ENCODE measurements at places on chromosomes 3 and 15.

GRCh38 chr3:183539811-183540210 is 15.7 kb downstream of the KLHL6 start:
- H3K4me1 ChIP-seq: peaks cover 19% of the 10 kb centered on the region
- H3K27me3 ChIP-seq: no peaks in the 10 kb centered on the region
- no peaks in the 10 kb centered on the region for H3K36me3 ChIP-seq
- H3K4me3 ChIP-seq: no peak overlapping the region

DNA sequence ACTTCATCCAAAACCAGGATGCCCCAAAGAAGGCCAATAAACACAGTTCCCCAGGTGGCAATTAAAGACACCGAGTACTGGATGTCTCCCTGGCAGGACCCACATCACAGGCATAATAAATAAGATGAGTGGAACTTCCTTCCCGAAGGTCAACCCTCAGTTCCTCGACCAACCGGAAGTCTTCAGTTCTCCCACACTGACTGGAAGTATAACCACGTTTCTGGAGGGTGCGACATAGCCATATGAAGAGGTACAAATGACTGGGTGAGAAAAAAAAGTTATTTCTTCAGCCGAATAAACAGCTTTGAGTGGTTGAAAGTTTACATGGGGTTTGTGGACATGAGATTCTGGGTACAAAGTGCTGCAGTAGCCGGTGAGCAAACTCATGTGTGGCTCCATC is 34.6 kb upstream of the MUC13 start:
- H3K27ac ChIP-seq: no peak overlapping the region
- H3K27me3 ChIP-seq: no peaks in the 10 kb centered on the region
- H3K4me1 ChIP-seq: no peaks in the 10 kb centered on the region
- DNase-seq: no peak

- no peak overlapping the region for H3K27ac ChIP-seq
- no peaks in the 10 kb centered on the region for H3K36me3 ChIP-seq
- H3K27me3 ChIP-seq: no peaks in the 10 kb centered on the region
- H3K4me1 ChIP-seq: peaks cover 4% of the 10 kb centered on the region
Observed at GRCh38 chr3:154214306-154214705, 93.1 kb downstream of the ARHGEF26 start.

DNA sequence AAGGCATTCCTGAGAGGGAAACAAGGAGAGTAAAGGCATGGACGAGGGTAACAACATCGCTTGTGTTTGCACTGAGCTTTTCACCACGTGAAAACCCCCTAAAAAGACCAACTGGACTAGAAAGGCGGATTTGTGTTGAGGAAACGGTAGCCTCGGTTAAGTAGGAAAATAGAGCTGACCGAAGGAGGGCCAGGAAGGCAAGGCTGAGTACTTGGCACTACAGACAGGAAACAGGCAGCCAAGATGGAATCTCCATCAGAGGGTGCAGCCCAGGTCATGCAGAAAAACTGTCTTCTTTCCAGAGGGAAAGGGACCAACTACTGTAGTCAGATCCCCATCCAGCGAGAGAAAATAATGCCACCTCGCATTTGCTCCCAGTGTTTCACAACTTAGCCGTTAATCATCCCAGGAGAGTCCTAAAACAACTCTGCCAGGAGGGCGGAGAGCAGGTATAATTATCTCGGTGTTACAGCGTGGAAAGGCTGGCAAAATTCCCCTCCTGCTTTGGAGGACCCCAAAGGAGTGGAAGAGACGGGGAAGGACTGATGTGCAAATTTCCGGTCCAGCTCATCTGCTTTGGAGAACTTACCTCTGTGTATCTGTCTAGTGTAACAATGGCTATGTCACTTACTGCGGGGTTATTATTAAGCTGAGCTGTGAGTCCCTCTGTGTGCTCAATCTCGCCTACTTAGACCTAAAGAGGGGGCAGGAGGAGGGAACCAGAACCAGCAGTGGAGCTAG is 77.2 kb downstream of the MYO1E start:
- no peaks in the 10 kb centered on the region for H3K27me3 ChIP-seq
- no peaks in the 10 kb centered on the region for H3K36me3 ChIP-seq
- DNase-seq: no peak
- H3K4me1 ChIP-seq: peaks cover 38% of the 10 kb centered on the region
- no peak overlapping the region for H3K27ac ChIP-seq

DNA sequence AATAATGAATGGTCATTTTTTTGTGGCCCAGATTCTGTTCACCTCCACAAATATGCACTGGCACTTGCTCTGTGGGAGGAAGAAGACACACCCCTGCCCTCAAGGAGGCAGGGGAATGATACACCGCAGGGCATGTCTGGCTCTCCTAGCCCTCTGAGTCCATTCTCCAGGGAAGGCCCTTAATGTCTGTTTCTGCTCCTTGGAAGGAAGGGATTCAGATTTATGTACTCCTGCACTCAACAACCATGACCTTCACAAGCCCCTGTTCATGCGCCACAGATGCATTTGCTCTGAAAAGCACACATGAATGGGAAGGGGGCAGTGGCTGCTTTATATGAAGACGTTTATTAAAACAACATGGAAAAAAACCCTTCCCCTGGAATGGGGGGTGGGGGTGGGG is 333.8 kb downstream of the EPHB1 start:
- no peaks in the 10 kb centered on the region for H3K4me1 ChIP-seq
- H3K27ac ChIP-seq: no peak overlapping the region
- no peaks in the 10 kb centered on the region for H3K36me3 ChIP-seq
- no peak overlapping the region for H3K4me3 ChIP-seq

DNA sequence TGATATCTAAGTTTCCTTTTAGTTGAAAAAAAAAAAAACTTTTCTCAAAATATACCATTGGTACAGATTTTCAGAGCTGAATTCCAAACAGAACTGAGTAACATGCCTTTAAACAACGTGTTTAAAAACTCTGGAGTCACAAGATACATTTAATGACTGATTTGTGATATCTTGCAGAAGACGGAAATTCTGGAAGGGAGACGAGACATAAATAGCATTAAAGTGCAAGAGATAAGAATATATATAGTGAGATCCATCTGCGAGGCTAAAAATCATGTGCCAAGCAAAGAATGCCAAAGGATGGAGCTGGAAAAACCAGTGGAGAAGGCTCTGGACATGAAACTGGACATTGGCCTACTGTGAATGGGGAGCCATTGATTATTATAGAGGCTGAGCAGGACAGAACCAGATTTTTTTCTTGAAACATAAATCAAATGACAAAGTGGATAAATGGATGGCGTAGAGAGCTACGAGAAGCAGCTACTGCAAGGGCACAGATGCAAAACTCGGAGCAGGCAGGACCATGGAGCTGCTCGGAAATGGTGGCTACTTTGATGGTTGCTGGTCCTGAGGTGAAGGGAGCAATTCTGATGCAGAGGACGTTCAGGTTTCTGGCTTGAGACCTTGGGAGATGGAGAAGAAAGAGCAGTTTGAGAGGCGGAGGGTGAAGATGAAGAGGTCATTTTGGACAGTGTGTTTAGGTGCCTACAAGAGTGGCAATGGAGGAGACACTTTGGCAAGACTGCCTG is 88.8 kb downstream of the CPN2 start:
- H3K4me3 ChIP-seq: no peak overlapping the region
- no peak for DNase-seq
- H3K27ac ChIP-seq: no peak overlapping the region
- H3K27me3 ChIP-seq: no peaks in the 10 kb centered on the region
- peaks cover 30% of the 10 kb centered on the region for H3K4me1 ChIP-seq

- DNase-seq: no peak
- no peak overlapping the region for H3K4me3 ChIP-seq
- H3K27ac ChIP-seq: no peak overlapping the region
- H3K4me1 ChIP-seq: peaks cover 40% of the 10 kb centered on the region
Observed at GRCh38 chr3:128277378-128278069, 124.2 kb downstream of the EEFSEC start.

GRCh38 chr3:9786825-9787669 is 5.2 kb downstream of the TADA3 start:
- H3K27ac ChIP-seq: no peak overlapping the region
- no peak for DNase-seq
- H3K4me3 ChIP-seq: no peak overlapping the region
- H3K27me3 ChIP-seq: no peaks in the 10 kb centered on the region
